ENCODE measurements at places on chromosomes 4 and X.

- no peak for DNase-seq
Measured at GRCh38 chrX:137031039-137031438, 2.8 kb downstream of the GPR101 start.

- no peak for DNase-seq
Measured at GRCh38 chr4:139763672-139764071, 98.1 kb downstream of the MGST2 start.

DNA sequence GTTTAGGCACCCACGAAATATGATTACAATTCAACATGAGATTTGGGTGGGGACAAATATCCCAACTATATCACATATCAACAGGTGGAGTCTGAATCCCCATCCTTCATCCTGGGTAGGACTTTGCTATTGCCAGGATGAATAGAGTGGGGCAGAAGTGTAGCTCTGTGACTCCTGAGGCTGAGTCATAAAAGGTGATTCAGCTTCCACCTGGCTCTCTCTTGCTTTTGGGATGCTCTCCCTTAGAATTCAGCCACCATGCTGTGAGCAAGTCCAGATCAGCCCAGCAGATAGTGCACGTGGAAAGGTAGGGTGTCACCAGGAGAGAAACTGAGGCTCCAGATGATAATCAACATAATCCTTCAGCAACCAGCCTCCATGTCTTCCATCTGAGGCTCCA, 193.8 kb upstream of the BCOR start:
- DNase-seq: no peak

- no peak for DNase-seq
Measured at GRCh38 chr4:157988641-157989040, 184.2 kb downstream of the GASK1B start.

DNA sequence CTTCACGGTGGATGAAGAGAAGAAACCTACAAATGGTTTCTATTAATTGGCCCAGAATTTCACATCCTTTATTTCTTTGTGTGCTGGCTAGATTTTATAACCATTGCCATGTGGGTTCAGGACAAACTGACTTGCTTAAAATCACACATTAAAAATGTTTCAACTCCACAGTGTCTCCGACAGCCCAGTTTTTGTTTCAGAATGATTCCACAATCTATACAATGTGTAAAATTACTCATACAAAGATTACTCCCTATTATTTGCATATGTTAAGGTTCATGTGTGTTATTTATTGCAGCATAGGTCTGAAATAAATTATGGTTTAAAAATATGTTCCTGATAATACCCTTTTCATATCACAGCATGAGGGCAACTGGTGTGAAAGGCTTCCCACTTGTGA, 20.6 kb downstream of the DCHS2 start:
- no peak for DNase-seq

DNA sequence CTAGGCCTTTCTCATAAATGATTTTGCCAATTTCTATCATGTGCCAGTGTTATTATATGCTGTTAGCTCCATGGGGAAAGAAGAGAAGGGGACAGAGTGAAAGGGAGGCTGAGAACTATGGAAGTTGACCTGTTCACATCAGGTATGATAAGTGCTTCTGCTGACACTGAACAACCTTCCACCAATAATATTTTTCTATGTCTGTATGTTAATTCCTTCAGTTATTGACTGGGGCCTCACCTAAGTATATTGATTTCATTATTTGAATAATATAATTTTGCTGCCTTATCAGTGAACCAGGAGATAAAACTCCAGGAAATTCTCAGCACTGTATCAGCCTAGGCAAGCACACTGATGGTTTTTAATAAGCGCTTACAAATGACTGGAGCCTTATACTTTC, 262.8 kb downstream of the SNCA start:
- DNase-seq: no peak

DNA sequence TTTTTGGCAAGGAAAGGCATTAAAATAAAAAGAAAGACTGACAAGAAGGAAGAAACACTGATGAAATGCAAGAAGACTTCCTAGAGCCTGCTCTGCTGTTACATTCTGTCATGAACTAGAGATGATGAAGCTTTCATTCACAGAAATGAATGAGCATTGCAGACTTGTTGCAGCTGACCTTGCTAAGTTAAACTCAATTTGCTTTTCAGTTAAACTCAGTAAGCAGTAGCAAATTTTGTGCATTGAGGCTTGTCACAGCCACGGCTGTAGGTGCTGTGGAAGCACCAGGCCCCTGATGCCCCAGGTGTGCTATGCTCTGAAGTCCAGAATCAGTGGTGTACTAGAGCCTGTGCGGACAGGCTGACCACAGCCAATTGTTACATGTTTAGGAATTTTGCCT, 39.6 kb upstream of the LSM6 start:
- no peak for DNase-seq

DNA sequence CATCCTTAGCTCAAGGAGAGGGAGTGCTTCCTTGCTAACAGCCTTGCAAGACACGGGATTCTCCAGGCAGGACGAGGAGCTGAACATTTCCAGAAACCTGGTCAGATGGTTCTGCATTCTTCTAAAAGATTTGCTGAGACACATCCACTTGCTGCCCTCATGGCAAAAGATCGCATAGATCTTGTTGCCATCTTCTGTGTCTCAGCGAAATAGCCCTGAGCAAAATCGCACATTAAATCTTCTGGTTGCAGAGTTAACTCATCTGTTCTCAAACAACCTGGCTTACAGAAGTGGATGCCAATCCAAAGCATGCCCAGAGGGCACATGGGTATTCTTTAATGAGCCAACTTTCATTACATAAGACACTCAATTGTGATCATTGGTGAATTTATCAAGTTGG, 167.5 kb downstream of the PRKX start:
- peak; percentile 5 for DNase-seq

DNA sequence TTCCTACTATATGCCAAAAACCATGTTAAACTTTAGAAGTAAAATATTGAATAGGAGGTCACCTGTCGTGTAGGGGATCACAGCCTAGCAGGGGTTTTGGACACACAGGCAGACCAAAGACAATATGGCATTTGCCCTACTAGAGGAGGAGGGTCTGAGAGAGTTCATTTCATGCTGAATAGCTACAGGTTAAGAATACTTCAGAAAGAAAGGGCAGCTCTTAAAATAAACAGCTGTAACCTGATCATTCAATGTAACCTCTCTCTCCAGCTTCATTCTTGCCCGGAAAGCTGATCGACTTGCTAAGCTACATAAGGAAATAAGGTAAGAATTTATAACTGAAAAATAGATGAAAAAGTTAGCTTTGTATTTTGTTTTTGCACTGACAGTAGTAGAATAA, 79.9 kb downstream of the MAOA start:
- no peak for DNase-seq
